NCI-H226 (cell line): ENCODE measurements at places on chromosomes 6 and 20.
A peak's percentile ranks its signal among the peaks of the same experiment; 100 is the strongest.

DNA sequence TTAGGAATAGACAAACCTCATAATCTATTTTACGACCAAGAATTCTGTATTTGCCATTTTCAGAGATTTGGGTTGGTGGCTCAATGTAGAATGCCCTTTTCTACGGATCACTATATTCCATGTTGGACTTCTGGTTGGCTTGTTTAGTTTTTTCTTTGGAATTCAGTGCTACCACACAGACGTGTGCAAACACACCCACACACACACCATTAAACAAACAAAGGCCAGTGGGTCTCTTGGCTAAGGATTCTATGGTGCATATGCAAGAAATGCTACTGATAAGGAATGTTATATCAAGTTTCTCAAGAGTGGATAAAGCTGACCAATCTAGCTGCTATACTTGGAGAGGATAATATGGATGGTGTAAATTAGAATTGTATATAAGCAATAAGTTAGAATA is 8.0 kb downstream of the ABT1 start:
- DNase-seq, result no peak

DNA sequence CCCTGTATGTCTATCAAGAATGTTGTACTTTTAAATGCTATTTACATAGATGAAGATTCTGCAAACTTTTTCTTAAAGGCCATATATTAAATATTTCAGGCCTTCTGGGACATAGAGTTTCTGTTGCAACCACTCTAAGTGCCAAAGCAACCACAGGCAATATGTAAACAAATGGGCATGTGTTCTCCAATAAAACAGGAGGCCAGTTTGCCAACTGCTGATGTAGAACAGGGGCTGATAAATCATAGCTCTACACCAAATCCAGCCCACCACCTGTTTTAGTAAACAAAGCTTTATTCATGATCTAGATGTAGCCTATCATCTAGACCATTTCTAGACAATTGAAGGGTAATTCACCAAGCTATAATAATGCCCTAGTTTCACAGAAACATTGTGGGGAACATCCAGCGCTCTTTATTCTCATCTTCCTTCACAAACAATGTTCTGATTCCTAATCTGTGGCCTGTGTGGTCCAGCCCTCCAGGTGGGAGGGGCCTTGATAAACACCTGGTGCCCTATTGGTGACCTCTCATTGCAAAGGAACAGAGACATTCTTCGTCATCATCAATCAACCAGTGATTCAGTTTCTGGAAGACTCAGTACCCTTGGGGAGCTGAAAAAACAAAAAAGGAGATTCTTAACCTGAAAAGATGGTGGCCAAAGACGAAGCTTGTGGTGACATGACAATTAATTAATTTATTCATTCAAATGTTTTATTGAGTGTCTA is 80.2 kb downstream of the PREP start:
- DNase-seq, result no peak

DNA sequence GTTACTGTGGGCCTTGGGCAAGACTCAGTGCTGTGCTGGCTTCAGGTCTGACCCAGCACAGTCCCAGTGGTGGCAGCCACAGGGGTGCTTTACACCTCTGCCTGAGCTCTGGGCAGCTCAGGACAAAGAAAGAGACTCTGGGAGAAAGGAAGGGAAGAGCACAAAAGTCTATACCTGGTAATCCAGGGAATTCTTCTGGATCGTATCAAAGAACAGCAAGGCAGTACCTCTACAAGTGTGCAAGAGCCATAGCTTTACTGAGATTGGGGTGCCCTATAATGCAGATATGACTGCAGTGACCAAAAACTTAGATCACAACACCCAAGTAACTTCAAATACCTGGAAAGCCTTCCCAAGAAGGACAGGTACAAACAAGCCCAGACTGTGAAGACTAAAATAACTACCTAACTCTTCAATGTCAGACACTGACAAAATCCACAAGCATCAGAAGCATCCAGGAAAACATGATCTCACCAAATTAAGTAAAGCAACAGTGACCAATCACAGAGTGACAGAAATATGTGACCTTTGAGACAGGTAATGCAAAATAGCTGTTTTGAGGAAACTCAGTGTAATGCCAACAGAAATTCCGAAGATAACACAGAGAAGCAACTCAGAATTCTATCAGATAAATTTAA is 47.9 kb upstream of the LIN28B start:
- DNase-seq, result no peak

- no peak for DNase-seq
These were observed 70.0 kb downstream of the TRMT6 start for GRCh38 chr20:5880326-5880725.

DNA sequence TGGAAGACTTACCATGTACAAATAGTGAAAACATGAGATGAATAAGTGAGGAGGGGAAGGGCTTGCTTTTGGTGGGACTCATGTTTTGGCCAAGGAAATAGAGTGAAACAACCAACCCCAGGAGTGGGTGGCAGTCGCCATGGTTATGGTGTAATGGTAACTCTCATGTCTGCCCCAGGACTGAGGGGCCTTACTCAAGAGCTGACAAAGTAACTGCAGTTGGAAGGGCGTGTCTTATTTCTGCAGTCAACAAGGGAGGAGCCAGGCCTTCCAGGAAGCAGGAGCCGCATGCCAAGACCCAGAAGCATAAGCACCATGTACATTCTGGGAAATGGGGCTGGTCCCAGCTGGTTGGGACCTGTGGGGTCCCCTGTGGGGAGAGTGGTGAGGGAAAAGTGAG is 108.5 kb downstream of the UNC5CL start:
- DNase-seq, result no peak

DNA sequence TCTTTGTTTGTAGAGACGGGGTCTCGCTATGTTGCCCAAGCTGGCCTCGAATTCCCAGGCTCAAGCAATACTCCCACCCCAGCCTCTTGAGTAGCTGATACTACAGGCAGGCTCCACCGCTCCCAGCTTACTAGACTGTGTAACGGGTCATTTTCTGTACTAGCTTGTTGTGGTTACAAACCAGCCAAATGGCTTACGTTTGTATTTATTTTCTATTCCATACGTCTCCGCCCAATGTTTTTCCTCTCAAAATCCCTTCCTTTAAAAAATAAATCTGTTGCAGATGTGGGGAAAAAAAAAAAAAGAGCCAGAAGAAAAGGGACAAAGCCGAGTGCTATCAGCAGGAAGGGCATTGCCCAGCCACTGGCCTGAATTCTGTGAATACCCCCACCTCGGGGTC is 41.6 kb downstream of the PRND start:
- DNase-seq, result no peak

- no peak for DNase-seq
These were observed 16.4 kb upstream of the TBC1D22B start for GRCh38 chr6:37241131-37241530.

GRCh38 chr6:4664117-4664626 is 112.0 kb upstream of the CDYL start:
- DNase-seq, result peak; percentile 76

GRCh38 chr6:160882791-160883279 is 108.7 kb upstream of the MAP3K4 start:
- no peak for DNase-seq

GRCh38 chr6:134198093-134198492 is 119.8 kb downstream of the SGK1 start:
- no peak for DNase-seq

GRCh38 chr6:100084316-100084990 is 90.4 kb upstream of the MCHR2 start:
- DNase-seq, result peak; percentile 87

DNA sequence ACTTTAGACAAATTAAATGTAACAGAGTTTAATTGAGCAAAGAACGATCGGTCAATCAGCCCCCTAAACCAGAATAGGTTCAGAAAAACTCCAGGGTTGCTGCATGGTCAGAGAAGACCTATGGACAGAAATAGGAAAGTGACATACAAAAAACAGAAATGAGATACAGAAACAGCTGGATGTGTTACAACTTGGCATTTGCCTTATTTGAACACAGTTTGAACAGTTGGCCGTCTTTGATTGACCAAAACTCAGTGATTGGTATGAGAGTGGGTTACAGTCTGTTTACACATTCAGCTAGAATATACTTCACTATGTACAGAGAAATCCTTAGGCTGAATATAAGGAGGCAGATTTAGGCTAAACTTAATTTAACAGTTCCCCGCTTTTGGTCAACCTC is 19.9 kb downstream of the SRSF6 start:
- no peak for DNase-seq

DNA sequence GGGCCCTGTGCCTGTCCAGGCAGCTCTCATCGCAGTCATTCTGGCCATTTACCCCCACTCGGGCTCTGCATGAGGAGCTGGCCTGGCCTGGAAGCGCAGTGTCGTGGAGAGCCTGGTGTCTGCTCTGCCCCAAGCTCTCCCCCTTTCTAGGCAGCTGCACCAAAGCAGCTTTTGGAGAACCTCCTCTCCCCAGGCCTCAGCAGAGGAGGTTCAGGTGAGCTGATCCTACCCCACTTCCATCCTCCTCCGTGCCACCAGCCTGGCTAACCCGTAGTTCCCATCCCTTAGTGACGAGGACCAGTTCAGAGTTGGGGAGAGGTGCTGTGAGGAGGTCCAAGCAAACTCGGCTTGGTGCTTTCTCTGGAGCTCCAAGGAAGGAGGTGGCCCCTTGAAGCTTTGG is 30.5 kb upstream of the PHACTR3 start:
- DNase-seq, result no peak
